Stimulated activated naive CD8-positive, alpha-beta T cell treated with anti-CD3 and anti-CD28 coated beads, Interleukin-15, amount 100 ng/mL, for 72 hours (primary cell): ENCODE measurements at places on chromosomes 5 and 9.
A peak's percentile ranks its signal among the peaks of the same experiment; 100 is the strongest.

DNA sequence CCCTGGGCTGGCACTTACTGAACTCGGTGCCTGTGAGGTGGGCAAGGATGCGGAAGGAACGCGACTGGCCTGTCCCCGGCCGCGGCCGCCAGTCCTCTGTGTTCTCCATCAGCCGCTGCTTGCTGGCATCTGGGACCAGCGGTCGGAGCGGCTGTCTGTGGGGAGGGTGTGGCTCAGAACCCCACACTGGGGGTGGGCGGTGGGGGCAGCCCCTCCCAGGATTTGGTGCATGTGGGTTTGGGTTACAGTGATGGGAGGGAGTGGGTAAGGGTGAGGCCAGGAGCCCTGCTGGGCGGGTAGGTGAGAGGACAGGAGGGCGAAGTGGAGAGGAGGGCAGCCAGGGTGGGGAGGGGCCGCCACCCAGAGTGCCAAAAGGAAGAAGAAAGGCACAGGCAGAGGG, 6.4 kb downstream of the PDLIM7 start:
- no peak for DNase-seq

DNA sequence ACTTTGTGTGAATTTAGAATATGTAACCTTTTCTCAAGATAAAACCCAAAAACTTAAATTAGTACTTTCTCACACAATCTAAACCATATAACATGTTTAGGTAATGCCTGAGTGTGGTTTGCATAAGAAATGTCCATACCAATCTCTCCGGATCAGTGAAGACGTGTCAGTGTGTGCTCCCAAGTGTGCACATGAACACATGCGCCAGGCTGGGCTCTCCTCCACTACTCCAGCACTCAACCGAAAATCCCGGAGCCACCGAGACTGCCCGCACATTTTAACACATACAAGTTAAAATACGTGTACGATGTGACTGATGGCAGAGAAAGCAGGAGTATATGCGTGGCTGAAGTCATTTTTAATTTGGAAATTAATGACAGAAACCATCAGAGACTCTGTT, 658.4 kb downstream of the EFNA5 start:
- DNase-seq = no peak

- no peak for DNase-seq
Measured at GRCh38 chr5:6510132-6510531, 61.5 kb downstream of the UBE2QL1 start.

GRCh38 chr9:34526026-34526425, 3.2 kb upstream of the ENHO start:
- DNase-seq = no peak

- no peak for DNase-seq
Measured at GRCh38 chr5:61301341-61302199, 30.5 kb upstream of the ZSWIM6 start.

- no peak for DNase-seq
Measured at GRCh38 chr5:31889001-31889561, 250.2 kb downstream of the PDZD2 start.

- no peak for DNase-seq
Measured at GRCh38 chr9:106697750-106698502, 165.0 kb upstream of the ZNF462 start.

DNA sequence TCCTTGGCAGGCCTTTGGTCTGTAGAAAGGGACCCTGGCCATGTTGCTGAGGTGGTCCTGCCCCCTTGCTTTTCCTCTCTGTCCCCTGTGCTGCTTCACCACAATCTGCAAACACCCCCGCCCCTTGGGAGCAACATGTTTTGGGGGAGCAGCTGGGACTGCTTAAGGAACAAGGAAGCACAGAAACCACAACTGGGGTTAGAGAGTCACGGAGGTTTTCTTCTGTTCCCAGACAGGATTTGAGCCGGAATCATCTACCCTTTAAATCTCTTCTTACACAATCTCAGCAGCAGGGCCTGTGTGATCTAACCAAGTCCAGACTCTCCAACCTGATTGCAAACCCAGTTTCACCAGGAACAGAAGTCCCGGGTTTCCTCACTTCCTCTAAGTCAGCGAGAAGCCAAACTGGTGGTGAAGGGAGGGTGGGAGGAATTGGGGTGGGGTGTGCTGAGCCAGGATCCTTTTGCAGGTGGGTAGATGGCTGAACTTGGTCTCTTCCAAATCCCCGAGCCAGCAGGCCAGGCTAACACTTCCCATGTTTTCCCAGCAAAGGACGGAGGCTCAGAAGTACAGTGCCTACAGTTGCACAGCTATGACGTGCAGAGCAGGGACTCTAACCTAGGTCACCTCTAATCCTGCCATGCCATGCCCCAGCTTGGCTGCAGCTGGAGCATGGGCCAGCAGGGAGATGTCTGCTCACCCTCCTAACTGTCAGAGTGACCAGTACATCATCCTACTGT, 25.0 kb downstream of the SH3PXD2B start:
- no peak for DNase-seq

DNA sequence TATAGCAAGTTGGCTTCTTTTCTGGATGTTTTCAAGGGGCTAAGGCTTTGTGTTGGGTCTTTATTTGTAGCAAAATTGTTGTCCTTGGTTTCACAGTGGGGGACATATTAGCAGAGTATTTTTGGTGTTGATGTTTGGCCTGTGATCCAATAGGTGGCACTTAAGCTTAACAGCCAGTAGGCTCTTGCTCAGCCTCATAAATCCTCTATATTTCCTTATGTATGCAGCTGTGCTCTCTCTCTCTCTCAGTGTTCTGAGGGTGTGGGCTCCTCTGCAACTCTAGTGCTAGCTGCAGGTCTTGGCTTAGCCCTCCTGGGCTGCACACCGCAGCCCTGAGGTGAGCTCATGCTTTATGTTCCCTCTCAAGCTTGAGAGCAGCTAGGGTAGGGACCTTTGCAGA, 195.0 kb upstream of the GHR start:
- no peak for DNase-seq

GRCh38 chr9:82454509-82455190, 466.1 kb downstream of the SPATA31D1 start:
- no peak for DNase-seq

- DNase-seq = no peak
Measured at GRCh38 chr5:29054282-29054681, 2015.9 kb upstream of the CDH9 start.

GRCh38 chr5:95620030-95620869, at the start of gene GPR150:
Gene GPR150 (plus strand): TSS chr5:95620087. CDS start chr5:95620276, 189 bp downstream.
- DNase-seq = peak; percentile 79

GRCh38 chr9:77099388-77099787, 77.9 kb upstream of the VPS13A start:
- no peak for DNase-seq
